ENCODE measurements at places on chromosomes 12 and 14. TPM values are rescaled to one million over a fixed set of nuclear protein-coding genes. Genes with fewer than 3 reads are reported as not detected.

The TMEM263 gene
- 62.3 TPM for total RNA-seq

DNA sequence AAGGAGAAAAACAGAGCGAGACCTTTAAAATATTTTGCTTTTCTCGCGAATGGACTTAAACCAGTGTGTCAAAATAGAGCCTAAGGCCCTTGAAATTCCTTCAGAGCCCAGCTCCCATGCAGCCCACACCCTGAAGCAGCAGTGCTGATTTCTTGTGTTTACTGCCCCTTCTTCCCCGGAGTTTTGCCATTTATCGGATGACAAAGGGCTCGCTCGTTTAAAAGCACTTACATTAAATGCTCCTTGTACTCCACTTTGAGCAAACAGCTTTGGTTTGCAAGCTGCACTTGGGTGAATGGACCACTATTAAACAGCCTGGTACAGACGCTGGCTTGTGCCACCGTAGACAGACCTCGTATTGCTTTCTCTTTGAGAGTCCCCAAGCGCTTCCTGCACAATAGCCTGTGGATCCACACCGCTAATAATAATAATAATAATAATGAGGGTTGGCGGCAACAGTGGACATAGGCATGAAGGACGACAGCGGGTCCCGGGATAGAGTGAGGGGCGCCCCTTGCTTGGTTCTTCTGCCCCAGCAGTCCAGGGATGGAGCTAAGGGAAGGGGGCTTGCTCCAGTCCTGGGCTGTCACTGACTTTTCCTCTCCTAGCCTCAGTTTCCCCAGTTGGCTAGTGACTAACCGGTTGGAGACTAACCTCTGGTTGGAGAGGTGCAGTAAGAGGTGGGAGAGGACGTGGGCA is 6.6 kb downstream of the DLK1 start:
- no peak for DNase-seq

- DNase-seq, result no peak
Measured at GRCh38 chr14:55425091-55425490, 13.5 kb upstream of the ATG14 start.

DNA sequence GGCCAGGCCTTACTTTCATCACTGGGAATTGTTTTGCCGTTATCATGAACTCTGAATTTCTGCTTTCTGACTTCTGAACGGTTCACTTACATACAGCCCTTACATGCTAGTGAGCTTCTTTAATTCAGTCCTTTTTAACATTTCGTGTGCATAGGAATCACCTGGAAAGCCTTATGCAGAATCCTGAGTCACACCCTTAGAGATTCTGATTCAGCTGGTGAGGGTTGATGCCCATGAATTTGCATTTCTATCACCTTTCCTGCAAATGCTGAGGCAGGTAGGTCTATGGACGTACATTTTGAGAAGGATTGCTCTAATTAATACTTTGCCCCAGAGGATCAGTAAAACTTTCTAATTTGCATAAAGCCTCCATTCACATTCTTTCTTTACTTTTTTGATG is 44.0 kb downstream of the PPHLN1 start:
- no peak for DNase-seq

DNA sequence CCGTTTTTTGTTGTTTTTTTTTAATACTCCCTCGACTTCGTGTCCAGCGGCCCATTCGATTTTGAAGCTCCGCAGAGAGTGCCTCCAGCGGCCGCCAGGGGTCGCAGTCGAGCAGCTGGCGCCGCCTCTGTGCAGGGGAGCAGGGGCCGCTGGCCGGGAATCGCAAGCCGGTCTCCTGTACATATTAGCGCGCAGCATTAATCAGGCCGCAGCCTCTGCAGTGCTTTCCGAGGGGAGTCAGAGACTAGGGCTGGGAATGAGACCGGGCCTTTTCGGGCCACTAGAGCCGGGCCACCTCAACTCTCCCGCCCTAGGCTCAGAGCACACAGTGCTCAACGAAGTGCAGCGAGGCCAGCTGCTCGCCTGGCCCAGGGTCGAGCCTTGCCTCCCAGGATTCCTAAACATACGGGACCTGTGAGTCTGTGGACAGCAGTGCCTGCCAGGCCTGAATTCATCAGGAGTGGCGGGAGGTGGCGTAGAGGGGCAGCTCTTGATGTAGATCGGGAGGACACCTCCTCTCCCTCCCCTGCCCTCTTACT is 81.8 kb downstream of the EMP1 start:
- no peak for DNase-seq

The PAX9 gene
- total RNA-seq, result 0.34 TPM

DNA sequence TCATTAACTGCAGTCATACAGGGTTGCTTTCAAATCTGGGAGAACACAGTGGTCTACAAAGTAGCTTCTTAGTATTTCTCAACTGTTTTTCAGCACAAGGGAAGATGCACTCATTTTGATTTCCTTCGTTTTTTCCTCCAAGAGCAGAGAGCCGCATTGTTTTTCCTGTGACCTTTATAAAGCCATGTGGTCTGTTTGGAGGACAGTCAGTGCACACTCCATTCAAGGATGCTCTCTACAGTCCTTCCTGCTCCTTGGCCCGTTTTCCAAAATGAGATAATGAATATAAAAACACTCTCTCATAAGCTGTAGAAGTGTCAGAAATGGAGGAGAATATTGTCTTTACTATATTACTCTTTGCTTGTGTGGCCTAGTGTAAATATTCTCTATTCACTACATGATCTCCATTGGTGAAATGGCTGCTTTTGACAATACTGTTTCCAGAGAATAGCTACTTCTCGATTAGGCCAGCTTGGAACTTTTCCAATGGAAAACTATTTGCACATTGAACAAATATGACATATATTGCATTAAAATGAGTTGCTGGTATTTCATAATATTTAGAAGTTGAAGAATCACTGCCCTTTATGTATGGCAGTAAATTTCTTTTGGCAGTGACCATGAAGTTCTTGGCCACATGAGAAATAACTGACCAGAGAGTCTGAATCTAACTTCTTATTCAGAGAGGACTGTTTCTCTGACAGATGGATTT is 393.1 kb upstream of the RGS6 start:
- no peak for DNase-seq

DNA sequence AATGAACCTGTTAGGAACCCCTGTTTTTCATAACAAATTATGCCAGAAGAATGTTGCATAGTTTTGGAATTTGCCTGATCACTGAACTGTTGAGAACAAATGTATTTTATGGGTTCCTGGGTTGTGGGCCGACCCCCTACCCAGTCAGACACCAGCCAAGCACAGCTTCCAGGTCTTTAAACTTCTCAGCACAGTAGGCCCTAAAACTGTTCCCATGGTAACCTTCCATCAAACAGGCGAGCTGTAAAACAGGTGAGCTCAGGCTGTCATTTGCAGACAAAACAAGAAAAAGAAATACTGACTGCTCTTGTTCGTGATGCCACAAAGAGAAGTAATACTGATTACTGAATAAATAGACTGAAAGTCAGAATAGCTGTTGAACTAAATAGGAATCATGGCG is 147.0 kb downstream of the PTPRO start:
- DNase-seq, result no peak

DNA sequence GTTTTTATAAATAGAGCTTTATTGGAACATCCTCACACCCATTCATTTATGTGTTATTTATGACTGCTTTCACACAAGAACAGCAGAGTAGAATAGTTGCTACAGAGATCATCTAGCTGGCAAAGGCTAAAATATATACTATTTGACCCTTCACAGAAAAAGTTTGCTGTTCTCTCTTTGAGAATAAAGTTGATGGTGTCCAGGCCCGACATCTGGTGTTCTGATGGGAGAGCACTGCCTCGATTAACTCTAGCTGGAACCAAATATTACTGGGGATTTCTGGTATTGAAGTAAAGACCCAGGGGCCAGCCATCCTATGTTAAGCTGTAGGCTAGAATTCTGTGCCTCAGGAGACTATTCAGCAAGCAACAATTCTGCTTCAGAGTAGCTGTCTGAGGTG is 21.8 kb downstream of the FAM234B start:
- DNase-seq, result no peak

GRCh38 chr14:91232603-91233002 is 11.9 kb downstream of the GPR68 start:
- no peak for DNase-seq

The DAO gene
- not detected for total RNA-seq

GRCh38 chr14:105474483-105475268 is at the start of gene CRIP2:
TSS of gene CRIP2 (plus strand) at chr14:105474821. CDS start at chr14:105474863, 42 bp downstream.
- no peak for DNase-seq

- DNase-seq, result no peak
Measured at GRCh38 chr14:76964695-76965094, 63.8 kb downstream of the IRF2BPL start.

- no peak for DNase-seq
Measured at GRCh38 chr12:29110506-29111442, 38.3 kb upstream of the FAR2 start.

- DNase-seq, result no peak
Measured at GRCh38 chr12:116859079-116859478, 22.2 kb downstream of the HRK start.

- peak; percentile 55 for DNase-seq
Measured at GRCh38 chr12:108643941-108644810, 10.5 kb upstream of the SELPLG start.

DNA sequence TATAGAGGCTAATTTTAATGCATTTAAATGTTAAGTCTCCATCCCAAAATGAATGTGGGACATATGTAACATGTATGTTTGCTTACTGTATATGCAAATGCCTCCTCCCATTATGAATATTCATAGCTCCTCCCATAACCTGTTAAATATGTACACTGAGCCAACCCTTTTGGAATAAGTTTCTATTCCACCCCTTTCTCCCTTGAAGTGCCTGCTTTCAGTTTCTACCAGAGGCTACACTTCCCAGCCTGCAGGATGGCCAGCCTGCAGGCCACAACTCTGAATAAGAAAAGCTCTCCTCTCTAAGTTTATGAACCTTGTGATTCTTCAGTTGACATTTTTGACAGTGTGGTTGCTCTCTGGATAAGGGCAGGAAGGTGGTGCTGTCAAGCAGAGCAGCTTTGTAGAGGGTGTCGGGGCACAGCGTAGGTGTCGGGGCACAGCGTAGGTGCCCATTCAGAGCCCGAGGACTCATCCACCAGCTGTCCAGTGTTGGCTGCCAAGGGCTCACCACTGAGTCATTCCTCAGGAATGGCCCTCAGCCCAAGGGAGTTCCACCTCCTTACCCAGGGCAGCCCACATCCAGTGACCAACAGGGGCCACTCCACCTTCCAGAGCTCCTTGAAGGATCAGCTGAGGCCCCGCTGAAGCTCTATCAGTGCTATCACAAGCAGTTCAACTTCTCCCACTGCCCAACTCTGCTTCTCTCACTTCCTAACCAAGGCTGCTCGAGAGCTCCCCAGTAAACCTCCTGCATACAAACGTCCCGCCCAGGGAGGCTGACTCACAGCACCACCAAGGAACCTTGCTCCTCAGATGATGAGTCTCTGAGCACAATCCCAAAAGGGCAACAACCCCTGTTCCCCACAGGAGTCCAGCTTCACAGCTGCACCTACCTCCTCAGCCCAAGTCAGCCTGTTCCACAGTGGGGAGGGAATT is 31.4 kb downstream of the VWF start:
- peak; percentile 65 for DNase-seq

DNA sequence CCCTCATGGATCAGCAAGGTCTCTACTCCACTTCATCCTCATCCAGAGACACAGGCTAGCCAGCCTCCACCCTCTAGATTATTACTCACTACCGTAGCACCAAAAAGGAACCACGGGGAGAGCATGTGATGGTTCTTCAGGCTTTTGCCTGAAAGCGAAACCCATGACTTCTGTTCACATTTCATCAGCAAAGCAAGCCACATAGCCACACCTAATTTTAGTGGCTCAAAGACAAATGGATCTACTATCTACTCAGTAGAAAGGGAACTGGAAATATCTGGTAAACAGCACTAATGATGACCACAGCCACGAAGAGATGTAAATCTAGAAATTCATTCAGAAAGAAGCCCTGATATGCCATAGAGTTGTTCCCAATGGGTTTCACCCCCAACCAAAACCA is 51.4 kb downstream of the VCPKMT start:
- DNase-seq, result no peak

- DNase-seq, result no peak
Measured at GRCh38 chr12:75560167-75560566, 48.8 kb upstream of the KRR1 start.

- no peak for DNase-seq
Measured at GRCh38 chr14:75380656-75381055, 47.2 kb upstream of the JDP2 start.

The HNF1A gene
- total RNA-seq, result not detected

GRCh38 chr12:78441737-78442453 is 422.7 kb upstream of the SYT1 start:
- no peak for DNase-seq

- DNase-seq, result no peak
Measured at GRCh38 chr14:100634026-100634425, 46.8 kb upstream of the BEGAIN start.

GRCh38 chr12:47820631-47821345 is 1.1 kb upstream of the HDAC7 start:
- DNase-seq, result peak; percentile 68

DNA sequence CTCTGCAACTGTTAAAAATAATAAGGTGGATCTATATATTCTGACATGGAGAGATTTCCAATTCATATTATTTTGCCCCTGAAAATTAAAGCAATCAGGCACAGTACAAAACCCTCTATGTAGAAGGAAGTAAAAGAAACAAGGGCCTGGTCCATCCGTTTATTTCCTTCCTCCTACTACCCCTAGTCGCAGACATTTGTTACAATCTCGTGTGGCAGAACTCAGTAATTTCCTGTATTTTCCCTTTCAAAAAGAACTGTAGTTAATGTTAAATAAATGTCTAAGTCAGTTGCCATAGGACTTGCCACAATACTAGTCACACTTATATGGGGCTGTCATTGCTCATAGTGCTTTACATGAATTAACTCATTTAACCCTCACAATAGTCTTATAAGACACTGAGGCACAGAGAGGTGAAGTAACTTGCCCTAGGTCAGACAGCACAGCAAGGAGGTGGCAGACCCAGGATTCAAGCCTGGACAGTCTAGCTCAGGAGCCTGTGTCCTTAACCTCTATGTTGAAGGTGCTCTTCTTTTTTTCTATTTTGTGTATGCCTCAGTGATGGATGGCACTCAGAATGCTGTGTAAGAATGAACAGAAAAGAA is 24.2 kb downstream of the NINJ2 start:
- DNase-seq, result no peak

DNA sequence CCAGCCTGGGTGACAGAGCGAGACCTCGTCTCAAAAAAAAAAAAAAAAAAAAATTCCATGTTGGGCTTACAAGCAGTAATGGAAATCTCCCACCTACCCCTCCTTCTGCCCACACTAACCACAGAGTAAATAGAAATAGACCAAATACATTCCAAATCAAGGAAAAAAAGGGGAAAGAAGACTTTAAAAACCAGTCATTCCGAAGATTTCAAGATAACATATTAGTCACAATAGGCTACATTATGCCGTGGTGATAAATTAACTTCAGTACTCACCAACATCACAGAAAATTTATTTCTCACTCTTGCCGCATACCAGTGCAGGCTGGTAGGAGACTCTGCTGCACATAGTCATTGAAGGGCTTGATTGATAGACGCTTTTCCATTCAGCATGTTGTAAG is 15.5 kb upstream of the ETV6 start:
- DNase-seq, result no peak

The MYO1H gene
- not detected for total RNA-seq

The TSHR gene
- total RNA-seq, result not detected
